ENCODE measurements at places on chromosomes 1 and 21. TPM values are rescaled to one million over a fixed set of nuclear protein-coding genes. Genes with fewer than 3 reads are reported as not detected.

KRTAP13-2 gene
- not detected for total RNA-seq

LHX4 gene
- 0.79 TPM for total RNA-seq

SMIM34 gene
- not detected for total RNA-seq

PTCH2 gene
- total RNA-seq = 0.02 TPM

HNRNPCL1 gene
- total RNA-seq = not detected

GJC2 gene
- total RNA-seq = 0.72 TPM

DNA sequence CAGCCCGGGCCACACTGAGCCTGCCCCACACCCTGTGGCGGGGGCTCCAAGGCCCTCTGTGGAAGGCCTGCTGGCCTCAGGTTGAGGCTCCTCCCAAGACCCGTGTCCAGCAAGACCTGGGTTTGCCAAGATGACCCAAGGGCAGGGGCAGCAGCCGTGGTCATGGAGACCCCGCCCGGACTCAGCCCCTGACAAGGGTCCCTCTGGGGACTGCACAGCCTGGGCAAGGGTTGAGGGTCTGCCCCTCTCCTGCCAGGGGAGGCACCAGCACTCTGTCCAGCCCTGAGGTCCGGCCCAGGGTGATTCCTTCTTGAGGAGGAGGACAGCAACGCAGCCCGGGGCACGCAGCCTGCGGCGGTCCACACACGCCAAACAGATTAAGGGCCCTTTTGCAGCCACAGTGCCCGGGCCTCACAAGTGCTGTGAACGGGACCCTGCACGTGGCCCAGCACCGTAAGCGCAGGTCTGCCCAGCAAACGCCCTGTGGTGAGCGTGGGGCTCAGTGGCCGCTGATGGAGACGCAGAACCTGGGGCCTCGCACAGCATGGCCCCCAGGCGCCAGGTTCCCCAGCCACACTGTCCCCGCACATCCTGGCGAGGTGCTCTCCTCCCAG is 3.4 kb downstream of the SPATC1L start:
- no peak for DNase-seq

GRCh38 chr21:45161038-45161945 is 86.9 kb downstream of the ADARB1 start:
- DNase-seq = no peak

GRCh38 chr1:106747791-106748190 is 308.7 kb upstream of the PRMT6 start:
- DNase-seq = no peak

DNA sequence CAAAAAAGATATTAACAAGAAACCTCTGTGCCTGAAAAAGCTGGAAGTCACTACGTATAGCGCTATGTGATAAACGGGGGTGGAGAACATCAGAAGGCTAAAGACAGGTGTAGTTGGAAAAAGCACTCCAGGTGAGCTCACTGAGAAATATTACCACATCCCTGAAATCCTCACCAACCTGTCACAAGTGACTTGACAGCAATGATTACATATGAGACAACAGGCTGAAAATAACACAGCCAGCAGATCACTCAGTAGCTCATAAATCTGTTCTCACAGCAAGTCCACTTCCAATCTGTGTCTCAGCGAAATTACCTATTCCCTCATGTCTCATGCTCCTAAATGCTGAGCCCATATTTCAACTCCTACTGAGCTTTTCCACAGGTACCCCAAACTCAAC is 120.5 kb downstream of the UBR4 start:
- no peak for DNase-seq

- DNase-seq = no peak
Measured at GRCh38 chr21:44419679-44420078, 35.6 kb upstream of the LRRC3 start.

GRCh38 chr1:25799935-25800702 is at the start of gene SELENON:
SELENON (plus strand) TSS chr1:25800193; CDS start chr1:25800231, 38 bp downstream.
- DNase-seq = no peak

- peak; percentile 38 for DNase-seq
Measured at GRCh38 chr1:26285366-26286063, 5.6 kb downstream of the SH3BGRL3 start.

GRCh38 chr1:44270686-44271628 is 57.7 kb downstream of the DMAP1 start:
- DNase-seq = no peak

DNA sequence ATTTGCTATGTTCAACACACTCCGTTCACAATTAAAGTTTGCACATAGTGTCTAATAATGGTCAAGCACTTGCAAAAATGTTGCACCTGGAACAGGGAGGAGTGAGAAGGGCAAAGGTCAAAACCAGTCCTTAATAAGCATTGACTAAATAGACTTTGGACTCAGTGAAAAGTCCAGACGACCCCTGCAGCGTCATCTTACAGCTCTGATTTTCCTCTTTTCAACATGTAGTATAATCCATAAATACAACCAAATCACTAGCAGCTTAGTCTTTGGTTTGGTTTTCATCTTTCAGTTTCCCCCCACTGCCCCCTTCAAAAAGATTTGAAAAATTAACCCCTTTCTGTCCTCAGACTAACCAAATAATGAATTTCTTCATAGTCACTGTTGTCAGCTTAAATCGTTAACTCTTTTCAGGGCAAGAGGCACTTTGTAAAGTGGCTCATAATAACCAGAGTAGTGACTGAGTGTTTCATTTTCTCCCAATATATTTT is 290.3 kb downstream of the PTPRC start:
- no peak for DNase-seq

DNA sequence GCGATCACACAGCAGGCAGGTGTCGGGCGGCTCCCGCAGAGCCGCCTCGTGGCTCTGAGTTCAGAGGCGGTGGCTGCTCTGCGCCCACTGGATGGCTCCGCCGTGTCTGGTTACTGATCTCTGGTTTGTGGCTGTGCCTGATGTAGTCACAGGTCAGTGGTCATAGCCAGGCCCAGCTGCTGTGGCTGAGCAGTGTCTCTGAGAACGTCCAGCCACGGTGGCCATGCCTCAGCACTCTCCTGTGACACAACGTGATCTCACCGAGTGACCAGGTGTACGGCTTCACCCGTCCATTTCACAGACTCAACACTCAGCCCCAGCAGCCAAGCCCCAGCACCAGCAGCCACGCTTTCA is 61.2 kb downstream of the KCNN3 start:
- no peak for DNase-seq

DNA sequence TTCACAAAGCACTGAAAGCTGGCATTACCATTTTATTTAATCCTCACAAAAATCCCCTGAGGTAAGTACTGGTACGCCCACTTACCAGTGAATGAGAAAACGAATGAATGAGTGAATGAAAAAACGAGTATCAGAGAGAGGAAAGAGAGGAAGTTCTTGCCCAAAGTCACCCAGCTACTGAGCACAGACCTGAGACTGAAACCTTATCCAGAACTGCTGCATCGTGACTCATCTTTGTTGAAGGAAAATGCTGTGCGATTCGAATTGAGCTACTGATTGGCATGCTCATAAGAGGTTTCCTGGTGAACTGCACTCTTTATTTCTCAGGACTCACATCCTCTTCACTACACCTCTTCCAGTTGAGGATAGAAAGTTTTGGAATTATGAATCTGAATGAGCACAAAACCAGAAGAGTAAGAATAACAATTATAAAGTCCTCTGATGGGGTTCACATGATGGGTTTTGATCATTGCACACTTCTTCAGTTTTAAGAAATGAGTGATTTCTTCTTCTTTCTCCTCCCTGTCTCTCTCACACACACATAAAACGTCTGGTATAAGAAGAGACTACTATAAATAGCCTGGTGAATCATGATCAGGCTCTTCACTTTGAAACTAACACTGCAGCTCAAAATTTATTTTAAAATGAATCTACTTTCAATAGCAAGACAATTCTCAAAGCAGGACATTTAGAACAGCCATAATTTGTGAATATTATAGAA is 32.1 kb downstream of the IL12RB2 start:
- peak; percentile 7 for DNase-seq

DNA sequence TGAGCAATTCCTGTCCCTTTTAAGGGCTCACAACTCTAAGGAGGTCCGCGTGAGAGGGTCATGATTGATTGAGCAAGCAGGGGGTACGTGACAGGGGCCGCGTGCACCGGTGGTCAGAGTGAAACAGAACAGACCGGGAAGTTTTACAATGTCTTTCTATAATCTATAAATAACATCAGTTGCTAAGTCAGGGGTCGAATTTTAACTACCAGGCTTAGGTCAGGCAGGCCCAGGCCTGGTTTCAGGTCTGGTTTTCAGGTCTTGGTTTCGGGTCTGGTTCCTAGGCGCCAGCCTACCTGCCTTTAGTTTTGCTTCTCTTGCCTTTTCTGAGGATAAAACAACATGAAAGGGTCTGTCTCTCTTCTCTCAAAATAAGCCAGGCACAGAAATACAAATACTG is 476.0 kb upstream of the CAMK1G start:
- DNase-seq = no peak

DNA sequence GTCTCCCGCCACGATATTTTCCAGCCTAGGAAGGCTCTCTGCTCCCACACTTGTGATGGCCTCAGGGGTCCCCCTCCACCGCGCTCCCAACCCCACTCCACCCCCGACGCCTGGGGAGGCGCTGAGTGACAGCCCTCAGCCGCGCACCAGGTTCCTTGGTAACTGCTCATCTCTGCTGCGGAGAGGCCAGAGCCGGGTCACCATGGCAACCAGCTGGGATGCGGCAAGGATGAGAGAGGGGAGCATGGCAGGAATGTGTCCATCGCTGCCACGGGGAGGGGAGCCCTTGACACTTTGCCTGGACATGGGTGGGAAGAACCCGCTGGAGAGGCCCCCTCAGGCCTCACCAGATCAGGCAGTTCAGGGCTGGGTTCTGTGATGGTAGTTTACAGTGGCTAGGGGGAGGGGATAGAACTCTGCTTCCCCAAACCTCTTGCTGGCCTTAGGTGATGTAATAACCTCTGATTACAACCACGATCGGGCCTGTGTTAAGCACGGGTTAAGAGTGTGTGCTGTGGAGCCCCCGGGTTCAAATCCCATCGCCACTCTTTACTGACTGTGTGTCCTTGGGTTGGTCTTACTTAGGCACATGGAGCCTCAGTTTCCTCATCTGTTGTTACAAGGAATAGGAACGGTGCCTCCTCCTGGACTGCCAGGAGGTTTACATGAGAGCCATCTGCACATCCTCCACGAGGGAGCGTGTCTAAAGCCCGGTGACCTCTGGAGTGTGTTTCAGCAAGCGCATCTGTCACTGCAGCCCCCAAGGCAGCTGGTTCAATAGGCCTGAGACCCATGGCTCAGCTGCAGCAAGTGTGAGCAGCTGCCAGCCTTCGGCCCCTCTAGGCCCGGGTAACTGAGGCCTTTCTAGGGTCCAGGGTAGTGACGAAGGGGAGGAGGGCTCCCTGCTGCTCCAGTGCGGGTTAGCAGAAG is 6.3 kb downstream of the KIF17 start:
- DNase-seq = no peak

DNA sequence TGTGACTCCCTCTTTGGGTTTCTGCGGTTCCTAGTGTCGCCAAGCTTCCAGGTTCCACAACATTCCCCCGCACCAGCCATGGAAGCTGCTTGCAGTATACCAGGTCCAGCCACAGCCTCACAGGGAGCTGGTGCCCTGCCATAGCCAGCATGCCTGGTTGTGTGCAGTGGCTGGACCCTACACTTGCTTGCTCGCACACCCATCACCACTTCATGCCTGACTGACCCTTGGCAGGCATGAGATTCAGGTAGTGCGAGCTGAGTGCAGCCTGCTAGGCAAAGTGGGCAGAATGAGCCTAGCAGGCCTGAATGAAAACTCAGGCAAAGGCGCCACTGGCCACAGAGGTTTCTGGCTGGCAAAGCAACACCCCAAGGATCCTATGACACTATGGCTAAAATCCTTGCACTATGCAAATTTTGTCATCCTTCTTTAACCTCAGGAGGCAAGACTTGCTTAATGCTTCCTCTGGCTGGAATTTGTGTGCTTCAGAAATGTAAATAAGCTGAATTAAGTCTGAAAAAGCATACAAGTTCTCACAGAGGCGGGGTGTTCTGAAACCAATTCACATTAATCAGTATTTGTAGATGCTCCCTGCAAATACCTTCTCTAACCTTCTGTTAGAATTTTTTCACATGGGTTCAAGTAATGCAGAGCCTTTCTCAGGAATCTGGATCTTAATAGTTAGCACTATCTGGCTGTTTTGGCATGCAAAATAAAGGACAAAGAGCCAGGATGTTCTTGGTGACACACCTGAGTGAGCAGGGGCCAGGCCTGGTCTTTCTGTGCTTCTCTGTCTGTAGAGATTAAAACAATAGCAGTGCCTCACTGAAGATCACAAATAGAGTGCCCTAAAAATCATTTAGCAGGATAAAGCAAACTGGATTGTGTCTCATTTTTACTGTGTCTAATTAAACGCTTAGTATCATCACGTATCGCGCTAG is 256.9 kb downstream of the GPATCH2 start:
- DNase-seq = no peak

- DNase-seq = no peak
Measured at GRCh38 chr1:204709021-204709420, 23.5 kb upstream of the LRRN2 start.

DNA sequence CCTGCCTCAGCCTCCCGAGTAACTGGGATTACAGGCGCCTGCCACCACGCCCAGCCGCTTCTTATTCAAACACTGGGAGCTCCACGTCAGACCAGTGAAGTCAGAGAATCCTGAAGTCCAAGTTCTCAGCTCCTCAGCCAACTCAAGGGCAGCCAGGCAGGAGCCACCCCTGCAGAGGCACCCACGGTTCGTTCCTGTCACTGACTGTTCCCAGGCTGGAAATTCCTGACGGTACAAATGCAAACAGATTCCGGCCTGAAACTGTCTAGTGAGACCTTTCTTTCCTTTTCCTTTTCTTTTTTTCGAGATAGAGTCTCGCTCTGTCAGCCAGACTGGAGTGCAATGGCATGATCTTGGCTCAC is 11.7 kb downstream of the SLC35E2B start:
- DNase-seq = no peak

DNA sequence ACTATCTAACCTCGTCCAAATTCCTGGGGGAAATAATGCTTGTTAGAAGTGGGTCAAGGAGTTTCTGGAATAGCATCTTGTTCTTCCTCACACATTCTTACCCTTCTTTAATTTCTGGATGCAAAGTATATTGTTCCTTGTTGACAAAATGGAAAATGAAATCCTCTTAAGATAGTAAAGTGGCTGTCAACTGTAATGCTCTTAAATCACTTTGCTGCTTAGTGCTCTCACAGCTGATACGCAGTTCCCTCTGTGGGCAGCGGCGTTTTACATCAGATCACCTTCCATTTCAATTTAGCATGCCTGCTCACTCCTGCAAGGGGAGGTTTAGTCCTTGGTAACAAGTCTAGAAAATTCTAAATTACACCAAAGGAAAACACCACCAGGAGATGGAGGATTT is 113.1 kb downstream of the DNM3 start:
- no peak for DNase-seq

GRCh38 chr21:24042687-24043086 is 1564.6 kb downstream of the MRPL39 start:
- DNase-seq = no peak

DNA sequence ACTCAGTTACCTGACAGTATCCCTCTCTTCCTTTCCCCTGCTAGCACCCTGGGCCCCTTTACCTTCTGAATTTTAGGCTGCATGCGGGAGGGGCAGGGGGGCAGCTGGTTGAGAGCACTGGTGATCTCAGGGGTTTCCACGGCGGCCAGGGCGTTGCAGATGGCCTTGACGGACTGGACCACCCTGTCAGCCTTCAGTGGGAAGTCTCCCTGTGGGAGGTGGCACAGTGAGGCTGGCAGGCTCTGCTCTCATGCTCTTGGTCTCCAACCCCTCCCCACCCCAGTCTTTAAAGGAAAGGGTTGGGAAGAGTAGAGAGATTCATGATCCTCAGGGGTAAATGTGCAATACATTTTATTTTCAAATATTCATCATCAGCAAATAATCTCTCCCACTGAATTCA is 36.9 kb downstream of the PIK3C2B start:
- DNase-seq = no peak
